ENCODE measurements at places on chromosomes 1 and 21.

GRCh38 chr1:47969478-47969877, 27.7 kb downstream of the TRABD2B start:
- DNase-seq, result no peak

DNA sequence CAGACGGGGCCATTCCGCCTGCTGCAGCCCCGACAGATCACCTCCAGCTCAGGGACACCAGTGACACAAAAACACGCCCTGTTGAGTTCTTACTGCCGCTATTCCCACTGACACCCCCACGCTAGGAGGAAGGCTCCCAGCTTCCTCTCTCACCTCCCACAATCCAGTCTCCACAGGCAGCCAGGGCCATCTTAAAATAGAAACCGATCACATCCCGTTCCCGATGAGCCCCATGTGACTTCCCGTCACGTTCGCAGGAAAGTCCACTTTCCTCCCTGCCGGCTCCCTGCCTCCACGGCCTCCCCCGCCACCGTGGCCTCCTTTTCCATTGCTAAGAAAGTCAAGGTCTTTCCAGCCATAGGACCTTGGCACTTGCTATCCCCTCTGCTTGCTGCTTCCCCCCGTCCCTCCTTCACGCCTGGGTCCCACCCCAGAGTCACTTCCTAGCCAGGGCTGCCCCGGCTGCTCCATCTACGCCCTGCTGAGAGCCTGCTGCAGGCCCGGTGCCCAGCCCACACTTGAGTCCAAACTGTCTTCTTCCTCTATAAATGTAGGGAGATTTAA, 24.0 kb upstream of the DDOST start:
- no peak for DNase-seq

- DNase-seq, result no peak
These were observed 10.2 kb downstream of the ERG start for GRCh38 chr21:38487901-38488639.

DNA sequence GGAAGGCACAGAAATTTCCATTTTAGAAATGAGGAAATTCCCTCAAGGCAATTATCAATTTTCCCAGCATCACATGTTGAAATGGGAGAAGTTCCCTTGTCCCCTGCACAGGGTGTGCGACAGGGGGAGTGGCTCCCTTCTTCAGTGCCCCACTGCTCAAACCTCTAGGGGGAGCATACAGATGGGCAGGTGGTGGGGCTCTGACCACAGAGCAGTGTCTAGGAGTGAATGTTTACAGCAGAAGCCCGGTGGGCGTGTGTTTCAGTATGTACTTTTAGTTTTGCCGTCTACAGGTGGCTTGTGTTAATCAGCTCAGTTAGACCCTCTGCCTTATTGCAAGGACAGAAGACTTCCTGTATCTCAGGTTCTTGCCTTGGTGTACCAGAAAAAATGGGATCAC, 493.7 kb upstream of the PLXNA2 start:
- DNase-seq, result no peak

GRCh38 chr1:235952950-235953615, 86.4 kb upstream of the LYST start:
- DNase-seq, result no peak

- no peak for DNase-seq
These were observed 11.5 kb downstream of the ATPAF1 start for GRCh38 chr1:46656643-46657042.

- DNase-seq, result no peak
These were observed 2.7 kb upstream of the KCNJ9 start for GRCh38 chr1:160078512-160079195.

- DNase-seq, result no peak
These were observed 255.3 kb upstream of the CAMK1G start for GRCh38 chr1:209328196-209328595.

DNA sequence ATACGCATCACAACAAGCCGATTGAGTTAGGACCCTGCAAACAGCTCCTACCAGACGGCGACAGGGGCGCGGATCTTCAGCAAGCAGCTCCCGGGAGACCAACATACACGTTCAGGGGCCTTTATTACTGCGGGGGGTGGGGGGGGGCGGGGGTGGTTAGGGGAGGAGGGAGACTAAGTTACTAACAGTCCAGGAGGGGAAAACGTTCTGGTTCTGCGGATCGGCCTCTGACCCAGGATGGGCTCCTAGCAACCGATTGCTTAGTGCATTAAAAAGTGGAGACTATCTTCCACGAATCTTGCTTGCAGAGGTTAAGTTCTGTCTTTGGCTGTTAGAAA, 162.0 kb downstream of the RUNX1 start:
- no peak for DNase-seq

DNA sequence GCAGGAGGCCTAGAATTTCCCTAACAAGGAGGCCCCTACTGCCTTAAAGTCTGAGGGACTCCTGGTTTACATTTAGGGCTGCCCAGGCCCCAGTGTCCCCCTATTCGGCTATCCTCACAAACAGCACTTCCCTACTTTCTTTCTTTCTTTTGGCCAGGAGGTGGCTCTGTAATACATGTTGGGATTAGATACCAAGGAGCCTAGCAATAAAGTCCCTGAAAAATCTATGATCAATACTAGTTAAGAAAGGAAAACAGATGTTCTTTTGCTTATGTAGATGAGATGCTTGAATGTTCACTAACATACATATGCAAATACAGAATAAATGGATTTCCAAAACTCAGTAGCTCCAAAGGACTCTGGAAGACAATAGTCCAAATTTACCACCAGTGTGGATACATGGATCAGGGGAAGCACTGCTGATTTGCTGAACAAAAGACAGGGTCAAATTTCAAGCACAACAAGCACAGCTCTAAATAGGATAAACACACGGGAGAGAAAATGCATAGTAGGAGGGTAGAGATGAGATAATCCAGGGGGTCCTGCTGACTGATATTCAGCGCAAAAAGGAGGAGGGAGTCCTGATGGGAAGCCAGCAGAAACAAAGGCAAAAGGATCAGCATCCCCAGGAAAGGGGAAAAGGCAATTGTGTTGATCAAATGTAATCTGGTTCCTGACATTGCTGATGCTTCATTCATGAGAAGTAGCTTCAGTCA, 240.0 kb downstream of the NUF2 start:
- DNase-seq, result no peak

DNA sequence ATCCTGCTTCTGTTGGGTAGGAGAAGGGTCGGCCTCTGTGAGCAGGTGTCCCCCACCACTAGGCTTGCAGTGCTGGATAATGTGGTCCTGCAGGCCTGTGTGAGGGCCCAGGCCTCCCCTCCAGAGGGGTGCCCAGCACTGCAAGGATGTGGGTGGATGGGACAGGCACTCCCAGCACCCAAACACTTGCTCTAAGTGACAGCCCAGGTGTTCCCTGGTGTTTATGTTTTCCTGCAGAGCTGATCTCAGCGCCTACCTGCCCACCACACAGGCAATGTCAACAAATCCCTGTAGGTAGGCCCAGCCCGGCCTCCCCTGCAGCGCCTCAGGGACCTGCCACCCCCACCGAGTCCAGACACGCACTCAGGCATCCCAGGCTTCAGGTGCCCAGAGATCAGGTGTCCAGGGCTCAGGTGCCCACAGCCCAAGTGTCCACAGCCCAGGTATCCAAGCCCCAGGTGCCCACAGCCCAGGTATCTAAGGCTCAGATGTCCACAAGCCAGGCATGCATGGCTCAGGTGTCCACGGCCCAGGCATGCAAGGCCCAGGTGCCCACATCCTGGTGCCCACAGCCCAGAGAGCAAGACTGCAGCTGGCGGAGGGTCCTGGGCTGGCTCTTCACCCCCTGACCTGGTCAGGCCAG, 59.2 kb downstream of the WNT9A start:
- no peak for DNase-seq

GRCh38 chr1:89810880-89811279, 10.0 kb upstream of the LRRC8D start:
- no peak for DNase-seq

DNA sequence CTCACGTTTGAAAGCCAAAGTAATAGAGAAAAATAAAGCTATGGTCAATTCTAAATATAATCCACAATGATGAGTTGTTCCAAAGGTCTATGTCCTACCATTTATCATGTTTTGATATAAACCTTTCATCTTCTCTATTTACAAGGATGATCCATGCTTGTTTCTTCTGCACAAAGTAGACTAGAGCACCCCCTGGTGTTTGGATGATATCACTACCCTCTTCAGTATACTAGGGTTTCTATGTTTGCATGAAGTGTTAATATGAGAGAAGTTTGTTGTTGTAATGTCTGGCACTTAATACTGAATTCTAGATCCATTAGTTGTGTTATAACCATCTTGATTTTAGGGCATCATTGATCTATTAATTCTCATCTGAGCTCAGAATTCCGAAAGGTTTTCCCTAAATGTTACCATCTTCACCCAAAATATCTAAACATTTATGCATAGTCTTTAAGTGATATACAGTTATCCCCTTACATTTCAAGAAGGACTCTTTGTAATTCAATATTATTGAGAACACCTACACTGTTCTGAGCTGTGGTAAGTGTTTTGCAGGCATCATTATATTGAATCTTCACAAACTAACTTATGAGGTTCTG, 21.1 kb downstream of the CLDN8 start:
- DNase-seq, result peak; percentile 4

DNA sequence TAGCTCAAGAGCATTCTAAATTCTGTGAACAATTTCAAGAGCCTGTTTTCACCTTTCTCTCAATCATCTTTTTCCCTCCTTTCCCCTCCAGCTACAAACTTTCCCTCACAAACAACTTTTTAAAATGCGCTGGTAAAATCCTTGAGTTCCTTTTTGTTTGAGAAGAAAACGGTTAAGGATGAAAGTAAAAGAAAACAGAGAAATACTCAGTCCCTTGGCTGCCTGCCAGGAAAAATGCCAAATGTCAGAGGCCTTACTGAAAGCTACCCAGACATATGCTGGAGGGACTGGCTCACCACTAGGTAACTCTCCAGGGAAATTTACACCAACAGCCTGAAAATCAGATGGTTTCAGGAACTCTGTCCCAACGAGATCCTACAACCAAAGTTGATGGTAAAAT, 11.0 kb upstream of the SERBP1 start:
- DNase-seq, result peak; percentile 53

Measured in HL-60 (cell line).